ENCODE measurements at places on chromosomes 4 and X.

DNA sequence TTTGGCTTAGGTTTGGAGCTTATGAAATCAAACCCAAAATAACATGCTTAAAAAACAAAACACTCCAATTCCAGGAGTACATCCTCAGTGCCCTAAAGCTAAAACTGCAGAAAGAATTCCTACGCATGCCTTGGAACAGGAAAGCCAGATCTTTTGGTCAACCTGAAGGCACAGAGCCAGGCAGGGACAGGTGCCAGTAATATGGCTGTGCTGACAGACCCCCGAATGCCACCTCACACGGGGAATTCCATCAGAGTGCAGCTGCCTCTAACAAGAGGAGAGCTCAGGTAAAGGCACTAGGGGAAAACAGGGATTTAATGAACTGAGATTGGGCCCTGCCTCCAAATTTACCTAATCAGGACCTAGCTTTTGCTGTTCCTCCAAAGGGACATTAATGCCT, 77.1 kb downstream of the SHISA3 start:
- no peak overlapping the region for H3K27ac ChIP-seq
- no peaks in the 10 kb centered on the region for H3K36me3 ChIP-seq
- DNase-seq = no peak
- no peaks in the 10 kb centered on the region for H3K27me3 ChIP-seq
- no peak overlapping the region for H3K4me3 ChIP-seq

DNA sequence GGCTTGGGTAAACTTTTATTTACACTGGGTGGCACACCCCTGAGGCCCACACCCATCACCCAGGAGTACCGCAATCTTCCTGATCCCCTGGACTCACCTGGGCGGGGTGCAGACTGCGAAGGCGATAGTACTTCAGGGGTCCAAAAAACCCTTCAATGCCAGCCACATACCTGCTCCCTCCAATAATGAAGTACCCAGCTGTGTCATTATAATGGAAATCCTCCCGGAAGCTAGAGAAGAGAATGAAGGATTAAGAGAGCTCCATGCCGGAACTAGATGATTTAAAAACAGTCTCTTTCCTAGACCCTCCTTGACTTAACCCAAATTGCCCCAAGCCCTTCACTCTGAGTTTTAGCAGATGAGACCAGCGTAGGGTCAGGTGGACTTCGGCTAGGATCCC, 40.9 kb downstream of the SEL1L3 start:
- H3K36me3 ChIP-seq = no peaks in the 10 kb centered on the region
- no peaks in the 10 kb centered on the region for H3K4me1 ChIP-seq
- H3K27ac ChIP-seq = no peak overlapping the region
- no peak for DNase-seq
- no peaks in the 10 kb centered on the region for H3K27me3 ChIP-seq

DNA sequence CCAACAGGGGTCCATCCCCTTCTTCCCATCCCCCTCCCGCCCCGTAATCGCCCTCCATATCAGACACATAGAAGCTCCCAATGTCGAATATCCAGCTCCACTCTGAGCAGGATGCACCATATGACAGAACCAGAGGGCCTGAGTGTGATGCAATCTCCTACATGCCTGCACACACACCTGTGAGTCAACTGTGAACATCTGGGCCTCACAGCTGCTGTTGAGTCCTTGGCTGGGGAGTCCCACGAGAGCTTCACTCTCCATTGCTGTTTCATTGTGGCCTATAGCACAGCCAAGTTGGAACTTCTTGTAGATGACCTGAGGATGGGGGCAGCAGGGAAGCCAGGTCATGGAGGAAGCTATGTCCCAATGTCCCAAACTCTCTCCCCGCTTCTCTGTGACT, 8.2 kb downstream of the SLC38A5 start:
- H3K27me3 ChIP-seq = no peaks in the 10 kb centered on the region
- H3K4me1 ChIP-seq = no peaks in the 10 kb centered on the region
- H3K36me3 ChIP-seq = no peaks in the 10 kb centered on the region
- no peak overlapping the region for H3K4me3 ChIP-seq
- no peak overlapping the region for H3K27ac ChIP-seq

- H3K4me3 ChIP-seq = no peak overlapping the region
- no peaks in the 10 kb centered on the region for H3K4me1 ChIP-seq
- H3K36me3 ChIP-seq = no peaks in the 10 kb centered on the region
- H3K27me3 ChIP-seq = no peaks in the 10 kb centered on the region
- no peak for DNase-seq
Observed at GRCh38 chr4:114636192-114636935, 37.8 kb downstream of the UGT8 start.

DNA sequence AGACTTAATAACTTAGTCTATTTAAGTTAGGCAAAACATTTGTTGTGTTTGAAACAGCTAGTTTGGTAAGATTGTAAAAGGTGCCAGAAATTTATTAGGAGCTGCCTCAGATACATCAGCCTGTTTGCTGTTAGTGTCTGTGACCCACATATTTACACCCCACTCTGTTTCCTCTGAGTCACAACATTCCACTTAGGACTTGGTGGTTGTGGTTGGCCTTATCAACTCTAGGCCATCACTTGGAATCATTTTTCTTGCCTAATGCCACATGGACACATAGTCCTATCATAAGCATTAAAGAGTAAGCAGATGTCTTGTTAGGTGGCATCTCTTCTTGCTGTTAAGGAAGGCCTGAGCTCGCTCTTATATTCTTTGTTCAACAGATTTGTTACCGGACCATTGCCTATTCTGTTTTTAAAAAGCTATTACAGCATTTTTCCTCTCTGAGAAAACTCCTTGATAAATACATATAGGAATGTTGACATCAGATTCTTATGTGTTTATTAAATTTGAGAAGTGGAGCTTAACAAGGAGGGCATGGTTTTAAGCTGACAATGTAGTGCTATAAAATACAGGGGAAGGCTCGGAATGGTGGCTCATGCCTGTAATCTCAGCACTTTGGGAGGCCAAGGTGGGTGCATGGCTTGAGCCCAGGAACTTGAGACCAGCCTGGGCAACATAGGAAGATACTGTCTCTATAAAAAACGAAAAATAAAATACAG, 51.2 kb upstream of the PGRMC2 start:
- no peak for DNase-seq
- H3K4me1 ChIP-seq = no peaks in the 10 kb centered on the region
- no peaks in the 10 kb centered on the region for H3K27me3 ChIP-seq
- H3K27ac ChIP-seq = no peak overlapping the region
- H3K4me3 ChIP-seq = no peak overlapping the region
- no peaks in the 10 kb centered on the region for H3K36me3 ChIP-seq

DNA sequence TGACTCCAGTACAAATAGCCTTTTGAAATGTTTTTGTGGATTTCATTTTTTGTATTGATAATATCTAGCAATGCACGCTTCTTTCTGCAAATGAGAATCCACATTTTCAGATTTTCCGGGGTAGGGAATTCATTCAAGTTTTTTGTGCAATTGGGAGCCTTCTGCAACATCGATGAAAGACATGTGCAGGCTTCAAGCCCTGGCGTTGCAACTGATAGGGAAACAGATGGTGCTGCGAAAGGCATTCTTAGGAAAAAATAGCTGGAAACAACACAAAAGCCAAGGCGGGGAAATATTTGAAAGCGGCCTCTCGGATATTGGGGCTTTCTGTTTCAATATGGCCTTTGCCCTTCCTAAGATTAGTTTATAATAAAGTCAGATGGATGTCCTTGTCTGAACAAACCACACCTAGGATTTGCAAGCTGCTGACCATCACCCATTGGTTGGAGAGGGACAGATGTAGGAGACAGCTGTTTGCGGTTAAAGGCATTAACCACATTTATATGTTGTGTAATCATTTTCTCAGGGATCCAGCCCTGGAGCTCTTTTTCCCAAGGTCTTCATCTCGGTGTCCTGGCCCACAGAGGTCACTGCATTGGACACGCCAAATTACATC, 136.5 kb downstream of the PRKX start:
- no peaks in the 10 kb centered on the region for H3K27me3 ChIP-seq
- no peak overlapping the region for H3K4me3 ChIP-seq
- H3K27ac ChIP-seq = no peak overlapping the region
- DNase-seq = no peak

DNA sequence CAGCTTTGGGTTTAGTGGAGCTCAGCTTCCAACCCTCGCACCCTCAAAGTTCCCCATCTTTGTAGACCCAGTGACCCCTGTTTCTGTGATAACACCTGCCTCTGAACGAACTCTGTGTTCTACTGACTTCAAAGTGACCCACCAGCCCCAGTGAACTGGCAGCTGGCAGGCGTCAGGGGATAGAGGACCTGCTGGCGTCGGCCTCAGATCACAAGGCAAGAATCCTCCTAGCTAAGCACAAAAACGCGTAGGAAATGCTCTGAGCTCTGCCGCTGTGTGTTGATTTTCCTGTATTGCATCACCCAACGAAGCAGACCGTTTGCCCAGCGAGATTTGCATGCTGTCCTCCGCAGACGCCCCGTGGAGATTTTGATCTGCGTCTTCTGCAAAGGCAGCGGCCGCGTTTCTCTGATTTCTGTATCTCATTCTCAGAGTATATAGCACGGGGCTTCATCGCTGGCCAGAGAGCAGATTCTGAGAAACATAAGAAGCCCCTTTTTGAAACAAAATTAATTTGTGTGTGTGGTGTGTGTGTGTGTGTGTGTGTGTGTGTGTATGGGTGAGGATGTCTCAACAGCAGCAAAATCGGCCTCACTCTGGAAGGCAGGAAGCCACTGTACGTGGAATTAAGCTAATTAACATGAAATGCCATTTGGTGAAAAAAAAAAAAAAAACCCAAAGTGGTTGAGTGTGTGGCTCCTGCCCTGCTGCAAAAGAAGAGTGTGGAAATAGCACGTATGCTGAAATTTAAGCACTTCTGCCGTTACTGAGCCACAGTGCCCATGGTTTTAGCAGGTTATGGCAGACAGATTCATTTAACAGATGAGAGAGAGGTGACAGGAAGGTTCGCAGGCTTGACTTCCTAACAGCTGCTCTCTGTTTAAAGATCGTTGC, 29.2 kb upstream of the ASMTL start:
- peak; percentile 53 for DNase-seq
- no peak overlapping the region for H3K4me3 ChIP-seq
- no peaks in the 10 kb centered on the region for H3K4me1 ChIP-seq
- H3K36me3 ChIP-seq = no peaks in the 10 kb centered on the region

- DNase-seq = no peak
- no peak overlapping the region for H3K27ac ChIP-seq
- peaks cover 3% of the 10 kb centered on the region for H3K27me3 ChIP-seq
- H3K4me1 ChIP-seq = peaks cover 2% of the 10 kb centered on the region
Observed at GRCh38 chrX:134174859-134175258, 62.1 kb upstream of the CCDC160 start.

- DNase-seq = peak; percentile 81
- no peaks in the 10 kb centered on the region for H3K27me3 ChIP-seq
- H3K4me1 ChIP-seq = peaks cover 14% of the 10 kb centered on the region
- H3K36me3 ChIP-seq = peaks cover 6% of the 10 kb centered on the region
- H3K4me3 ChIP-seq = no peak overlapping the region
- H3K27ac ChIP-seq = peak overlapping the region; percentile 80
Observed at GRCh38 chr4:54277691-54278090, 48.6 kb downstream of the PDGFRA start.

Measured in ascending aorta (tissue), 2 donors.